NCI-H187 treated with DMSO at 0.1 percent for 48 hours (cell line): ENCODE measurements at places on chromosomes 1 and 21.

- DNase-seq: no peak
Observed at GRCh38 chr1:209622841-209623829, 29.1 kb downstream of the LAMB3 start.

DNA sequence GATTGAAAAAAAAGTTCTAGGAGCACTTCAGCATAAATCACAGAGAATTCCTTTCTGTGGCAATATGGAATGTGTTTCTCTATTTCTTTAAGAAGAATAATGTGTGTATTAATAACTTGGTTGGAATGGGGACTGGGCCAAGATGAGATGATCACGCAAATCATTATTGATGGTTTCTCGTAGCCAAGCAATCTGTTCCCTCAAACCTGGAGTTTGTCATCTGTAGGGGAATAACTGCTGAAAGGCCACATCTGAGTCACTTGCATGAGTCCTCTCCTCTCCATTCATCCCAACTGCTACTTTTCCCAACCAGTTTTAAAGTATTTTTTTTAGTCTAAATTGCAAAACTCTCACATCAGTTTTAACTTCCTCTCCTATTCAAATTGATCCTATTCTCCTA lies 480.4 kb downstream of the PLPP3 start:
- DNase-seq: no peak

- no peak for DNase-seq
Observed at GRCh38 chr1:184022668-184023067, 14.9 kb downstream of the COLGALT2 start.

- no peak for DNase-seq
Observed at GRCh38 chr1:23497777-23498439, 13.9 kb upstream of the ASAP3 start.

DNA sequence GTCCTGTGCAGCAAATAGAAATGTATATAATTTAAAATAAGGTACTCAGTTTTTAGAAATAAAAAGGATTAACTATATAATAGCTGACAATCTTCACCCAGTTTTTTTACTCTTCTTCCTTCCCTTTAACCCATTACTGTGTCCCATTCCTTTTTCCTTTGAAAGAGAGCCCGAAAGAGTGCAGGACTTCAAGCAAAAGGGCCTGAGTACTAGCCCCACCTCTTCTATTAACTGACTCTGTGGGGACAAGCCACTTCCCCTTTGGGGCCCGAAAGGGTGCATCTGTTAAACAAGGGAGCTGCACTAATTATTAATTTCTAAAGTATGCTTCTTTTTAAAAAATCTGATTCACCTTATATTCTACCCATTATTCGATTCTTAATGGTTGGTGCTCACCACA lies 3.3 kb downstream of the USP24 start:
- no peak for DNase-seq

- no peak for DNase-seq
Observed at GRCh38 chr1:197951089-197951488, 33.9 kb downstream of the LHX9 start.

DNA sequence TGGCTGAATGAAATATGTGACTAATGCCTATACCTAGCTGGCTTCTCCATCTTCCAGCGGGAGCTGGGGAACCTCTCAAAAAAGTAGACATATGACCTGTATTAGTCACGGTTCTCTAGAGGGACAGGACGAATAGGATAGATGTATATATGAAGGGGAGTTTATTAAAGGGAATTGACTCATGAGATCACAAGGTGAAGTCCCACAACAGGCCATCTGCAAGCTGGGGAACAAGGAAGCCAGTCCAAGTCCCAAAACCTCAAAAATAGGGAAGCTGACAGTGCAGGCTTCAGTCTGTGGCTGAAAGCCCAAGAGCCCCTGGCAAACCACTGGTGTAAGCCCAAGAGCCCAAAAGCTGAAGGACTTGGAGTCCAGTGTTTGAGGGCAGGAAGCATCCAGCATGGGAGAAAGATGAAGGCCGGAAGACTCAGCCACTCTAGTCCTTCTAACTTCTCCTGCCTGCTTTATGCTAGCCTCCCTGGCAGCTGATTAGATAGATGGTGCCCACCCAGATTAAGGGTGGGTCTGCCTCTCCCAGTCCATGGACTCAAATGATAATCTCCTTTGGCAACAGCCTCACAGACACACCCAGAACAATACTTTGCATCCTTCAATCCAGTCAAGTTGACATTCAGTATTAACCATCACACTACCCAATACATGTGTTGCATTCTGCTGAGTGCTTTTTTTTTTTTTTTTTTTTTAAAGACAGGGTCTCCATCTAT lies 19.6 kb downstream of the OLIG1 start:
- no peak for DNase-seq

DNA sequence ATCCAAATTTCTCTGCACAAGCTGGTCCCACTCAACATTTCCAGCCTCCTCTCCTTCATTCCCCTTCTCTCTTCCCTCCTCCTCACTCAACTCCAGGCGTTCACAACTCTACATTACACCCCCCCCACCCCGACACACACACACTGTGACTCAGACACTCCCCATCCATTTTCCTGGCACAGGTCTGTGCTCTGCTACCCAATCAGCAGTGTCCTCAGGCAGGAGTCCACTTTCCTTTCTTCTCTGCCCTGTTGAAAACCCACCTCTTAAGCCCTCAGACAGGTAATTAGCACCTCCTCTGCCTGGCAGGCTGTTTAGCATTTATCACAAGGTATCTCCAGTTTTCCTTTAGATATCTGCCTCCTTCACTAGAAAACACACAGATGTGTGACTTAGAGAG lies 8.8 kb upstream of the LMX1A start:
- DNase-seq: no peak

- DNase-seq: no peak
Observed at GRCh38 chr1:153563991-153564390, 1.7 kb downstream of the S100A2 start.

GRCh38 chr1:162357681-162358266 lies 18.9 kb downstream of the SPATA46 start:
- peak; percentile 36 for DNase-seq

- DNase-seq: no peak
Observed at GRCh38 chr1:236904892-236905741, 99.1 kb downstream of the MT1HL1 start.

- no peak for DNase-seq
Observed at GRCh38 chr1:59908682-59909081, 17.9 kb downstream of the CYP2J2 start.

DNA sequence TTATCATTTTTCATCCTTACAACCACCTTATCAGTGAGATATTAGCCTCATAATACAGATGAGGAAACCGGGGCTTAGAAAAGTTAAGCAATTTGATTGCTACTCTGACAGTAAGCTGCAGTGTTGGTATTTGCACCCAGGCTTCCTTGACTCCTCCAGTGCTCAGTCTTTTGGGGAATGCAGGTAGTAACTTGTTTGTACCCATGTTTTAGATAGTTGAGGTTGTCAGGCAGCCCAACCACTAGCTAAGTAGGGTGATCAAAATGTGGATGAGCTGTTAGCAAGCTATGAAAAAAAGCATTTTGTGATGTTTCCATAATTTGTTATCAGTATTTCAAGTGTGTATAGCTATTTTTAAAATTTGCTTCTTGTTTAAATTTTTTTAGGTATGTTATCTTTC lies 80.8 kb downstream of the SASS6 start:
- DNase-seq: no peak

- no peak for DNase-seq
Observed at GRCh38 chr1:160428053-160428452, 27.7 kb downstream of the VANGL2 start.

GRCh38 chr1:94929351-94930217 lies 2.7 kb upstream of the CNN3 start:
- no peak for DNase-seq

GRCh38 chr1:12397462-12398450 lies 167.9 kb downstream of the VPS13D start:
- DNase-seq: no peak

DNA sequence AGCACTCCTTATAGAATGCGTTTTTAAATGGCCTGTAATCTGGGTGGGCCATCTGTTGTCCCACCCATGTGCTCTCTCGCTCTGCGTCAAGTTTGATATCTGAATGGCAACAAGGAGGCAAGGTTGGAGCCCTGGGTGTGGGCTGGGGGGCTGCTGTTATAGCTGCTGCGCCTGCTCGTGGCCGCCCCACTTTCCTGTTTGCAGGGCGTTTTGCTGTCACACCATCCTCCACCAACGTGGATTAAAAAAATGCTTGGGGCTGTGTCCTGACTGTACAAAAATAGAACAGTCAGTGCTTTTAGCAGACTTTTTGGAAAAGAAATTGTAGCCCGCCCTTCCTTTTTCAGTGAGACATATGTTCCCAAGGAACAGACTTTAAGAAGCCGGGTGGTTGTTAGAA lies 25.4 kb downstream of the UMODL1 start:
- no peak for DNase-seq

DNA sequence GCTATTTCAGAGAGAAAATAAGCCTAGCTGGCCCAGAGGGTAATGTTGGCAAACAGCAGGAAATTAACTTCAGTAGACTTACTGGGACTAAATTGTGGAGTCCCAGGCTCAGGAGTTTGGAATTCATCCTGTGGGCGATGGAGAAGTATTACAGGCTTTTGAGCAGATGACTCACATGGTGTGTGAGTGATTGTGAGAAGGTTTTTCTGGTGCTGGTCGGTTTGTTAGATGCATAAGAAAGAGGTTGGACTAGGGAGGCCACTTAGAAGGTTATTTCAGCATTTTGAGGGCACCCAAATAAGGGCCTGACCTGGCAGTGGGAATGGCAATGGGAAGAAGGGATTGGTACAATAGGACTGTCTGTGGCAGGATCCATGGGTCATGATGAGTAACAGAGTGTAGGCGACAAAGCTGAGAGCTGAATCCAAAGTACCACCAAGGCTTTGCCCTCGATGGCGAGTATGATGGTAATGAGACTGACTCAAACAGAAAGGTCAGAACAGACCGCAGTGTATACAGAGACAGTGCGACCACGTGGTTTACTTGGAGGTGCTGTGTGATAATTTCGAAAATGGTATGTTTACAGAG lies 69.2 kb upstream of the KIF26B start:
- no peak for DNase-seq

GRCh38 chr1:214404154-214404553 lies 123.2 kb downstream of the SMYD2 start:
- DNase-seq: no peak

DNA sequence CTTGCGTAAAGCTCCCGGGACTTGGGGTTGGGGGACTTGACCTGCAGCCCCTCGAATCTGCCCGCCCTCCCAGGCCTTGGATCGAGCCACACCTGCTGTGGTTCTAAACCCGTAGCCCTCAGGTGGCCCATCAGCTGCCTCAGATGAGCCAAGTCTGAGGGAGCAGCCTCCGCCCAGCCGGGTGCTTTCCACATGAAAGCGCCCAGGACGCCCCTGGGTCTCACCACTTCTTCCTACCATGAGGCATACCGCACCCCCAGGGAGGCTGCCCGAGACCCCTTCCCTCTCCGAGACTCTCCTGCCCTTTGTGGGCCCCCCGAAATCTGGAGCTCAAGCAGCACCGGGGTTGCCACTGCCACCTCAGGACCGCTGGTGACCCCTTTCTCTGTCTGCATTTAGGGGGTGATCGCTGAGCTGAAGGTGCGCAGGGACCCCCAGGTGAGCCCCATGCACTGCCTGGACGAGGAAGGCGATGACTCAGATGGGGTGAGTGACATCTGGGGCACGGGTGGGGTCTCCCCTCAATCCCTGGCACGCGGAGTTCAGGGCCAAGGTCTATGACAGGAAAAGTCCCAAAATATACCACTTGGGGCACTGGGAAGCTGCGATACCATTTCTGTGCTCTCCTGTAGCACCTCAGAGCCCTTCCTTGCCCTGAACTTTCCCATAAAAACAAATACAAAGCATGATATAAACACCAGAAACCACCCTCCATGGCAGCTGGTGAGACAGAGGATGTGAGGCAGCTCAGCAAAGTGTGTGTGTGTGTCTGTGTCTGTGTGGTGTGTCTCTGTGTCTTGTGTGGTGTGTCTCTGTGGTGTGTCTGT lies 68.5 kb downstream of the SLC19A1 start:
- no peak for DNase-seq

DNA sequence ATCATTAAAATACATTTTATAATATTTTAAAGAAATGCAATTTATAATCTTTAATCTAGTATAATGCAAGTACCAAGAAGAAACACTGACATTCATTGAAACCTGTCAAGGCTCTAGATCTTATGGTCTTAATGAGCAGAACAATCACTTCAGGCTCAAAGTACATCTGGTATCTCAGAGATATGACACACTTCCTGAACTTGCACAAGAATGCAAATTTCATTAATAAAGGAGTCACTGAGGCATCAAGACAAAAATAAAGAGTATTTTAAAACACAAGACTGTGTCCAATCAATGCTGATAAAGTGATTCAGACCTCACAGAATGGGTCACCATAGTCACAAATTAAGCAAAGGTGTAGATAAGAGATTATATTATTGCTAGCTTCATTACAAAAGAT lies 178.1 kb downstream of the AK5 start:
- no peak for DNase-seq

DNA sequence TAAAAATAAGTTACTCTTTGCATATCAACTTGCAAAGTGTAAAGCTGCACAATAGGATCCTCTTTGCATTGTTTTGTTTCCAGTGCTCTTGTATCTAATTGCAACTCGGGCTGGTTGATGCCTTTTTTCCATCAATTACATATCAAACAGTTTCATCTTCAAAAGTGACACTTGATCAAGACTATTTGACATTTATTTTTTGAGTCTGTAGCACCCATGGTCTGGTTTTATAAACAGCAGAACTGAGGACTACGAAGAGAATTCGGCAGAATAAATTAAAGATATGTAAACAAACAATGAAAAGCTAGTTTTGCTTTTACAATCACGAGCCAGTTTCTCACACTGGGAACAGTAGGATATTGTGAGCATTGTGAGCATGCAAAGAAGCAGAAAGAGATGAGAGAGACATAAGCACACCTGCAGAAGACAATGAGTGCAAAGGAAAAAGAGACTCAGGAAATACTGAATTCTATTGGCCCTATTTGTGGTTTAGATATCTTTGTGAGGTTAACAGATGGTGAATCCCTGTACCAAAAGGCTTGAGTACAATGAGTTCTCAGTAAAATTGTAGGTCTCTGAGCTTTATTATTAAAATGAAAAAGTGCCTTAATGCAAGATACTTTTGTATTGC lies 45.4 kb downstream of the RPL5 start:
- peak; percentile 16 for DNase-seq

GRCh38 chr1:200279810-200280411 lies 129.9 kb downstream of the ZNF281 start:
- peak; percentile 19 for DNase-seq

GRCh38 chr1:177206831-177207355 lies 36.1 kb downstream of the BRINP2 start:
- DNase-seq: no peak
